ENCODE measurements at places on chromosomes 5 and 9.
A peak's percentile ranks its signal among the peaks of the same experiment; 100 is the strongest.

GRCh38 chr9:37950561-37950960 lies 46.6 kb upstream of the SLC25A51 start:
- no peak for DNase-seq

DNA sequence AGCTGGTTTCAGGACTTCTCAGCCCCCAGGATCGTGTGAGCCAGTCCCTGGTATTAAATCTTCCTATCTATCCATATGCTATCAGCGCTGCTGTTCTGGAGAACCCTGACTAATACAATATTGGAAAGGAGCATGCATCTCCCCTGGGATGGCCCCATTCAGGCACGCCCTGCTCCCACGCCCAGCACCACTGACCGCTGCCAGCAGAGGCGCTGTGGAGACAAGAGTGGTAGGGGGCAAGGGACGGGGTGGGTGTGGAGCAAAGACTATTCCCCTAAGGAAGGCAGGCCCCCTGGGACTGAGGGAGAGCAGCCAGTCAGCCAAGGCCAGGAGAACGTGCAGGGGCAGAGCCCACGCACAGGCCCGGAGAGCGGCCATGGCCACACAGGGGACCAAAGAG lies 116.0 kb downstream of the VAV2 start:
- no peak for DNase-seq

DNA sequence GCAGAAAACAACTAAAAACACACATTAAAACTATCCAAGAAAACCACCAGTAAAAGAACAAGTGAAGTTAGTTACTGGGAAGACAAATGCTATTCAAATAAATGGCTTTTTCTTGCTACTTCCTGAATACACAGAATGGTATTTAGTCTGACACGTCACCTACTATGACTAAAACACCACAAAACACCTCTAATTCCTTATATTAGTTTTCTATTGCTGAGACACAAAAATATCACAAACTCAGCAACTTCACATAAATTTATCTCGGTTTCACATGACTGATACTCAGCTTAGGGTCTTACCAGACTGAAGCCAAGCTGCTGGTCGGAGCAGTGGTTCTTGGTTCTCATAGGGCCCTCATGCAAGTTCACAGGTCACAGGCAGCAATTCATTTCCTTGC lies 5.4 kb downstream of the DMAC1 start:
- DNase-seq = no peak

- DNase-seq = no peak
These were observed 127.1 kb downstream of the KIF4B start for GRCh38 chr5:155140646-155141045.

DNA sequence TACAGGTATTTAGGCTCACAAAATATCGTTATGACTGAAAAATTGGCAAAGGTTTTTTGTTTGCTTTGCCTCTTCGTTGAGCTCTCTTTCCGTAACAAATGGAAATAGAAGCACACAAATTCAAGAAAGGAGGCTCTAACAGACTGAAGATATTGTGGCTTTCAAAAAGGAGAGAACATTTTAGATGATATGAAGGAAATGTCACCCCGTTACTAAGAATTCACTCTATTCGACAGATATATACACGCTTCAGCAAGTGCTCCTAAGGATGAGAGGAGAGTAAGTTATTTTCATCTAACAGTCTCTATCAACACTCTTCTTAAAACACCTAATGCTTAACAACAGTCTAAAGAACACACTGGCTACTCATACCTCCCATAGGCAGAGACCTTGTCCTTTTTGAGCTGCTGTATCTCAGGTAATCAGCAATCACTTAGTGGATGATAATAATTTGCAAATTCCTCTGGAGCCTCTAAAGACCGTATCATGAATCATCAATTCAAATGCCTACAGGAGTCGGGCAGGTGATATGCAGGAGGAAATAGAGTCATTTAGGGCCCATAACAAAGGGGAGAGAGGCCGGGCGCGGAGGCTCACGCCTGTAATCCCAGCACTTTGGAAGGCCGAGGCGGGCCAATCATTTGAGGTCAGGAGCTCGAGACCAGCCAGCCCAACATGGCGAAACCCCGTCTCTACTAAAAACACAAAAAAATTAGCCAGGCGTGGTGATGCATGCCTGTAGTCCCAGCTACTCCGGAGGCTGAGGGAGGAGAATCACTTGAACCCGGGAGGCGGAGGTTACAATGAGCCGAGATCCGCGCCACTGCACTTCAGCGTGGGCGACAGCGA lies 1.4 kb upstream of the HSDL2 start:
- peak; percentile 45 for DNase-seq
